ENCODE measurements at places on chromosomes 16 and 17.

DNA sequence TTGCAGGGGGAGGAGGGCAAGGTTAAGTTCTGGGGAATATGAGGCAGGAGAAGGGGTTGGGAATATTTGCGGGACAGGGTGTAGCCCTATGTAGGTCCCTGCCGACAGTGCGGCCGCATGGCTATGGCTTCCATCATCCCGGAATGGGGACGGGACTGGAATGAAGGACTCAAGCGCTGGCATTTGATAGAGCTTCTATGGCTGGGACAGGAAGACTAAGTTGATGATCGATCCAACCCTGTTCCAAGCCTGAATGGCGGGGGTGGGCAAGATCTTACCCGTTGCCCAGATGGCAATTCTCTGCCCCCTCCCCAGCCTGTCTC lies 47.1 kb downstream of the SRCIN1 start:
- DNase-seq, result no peak

DNA sequence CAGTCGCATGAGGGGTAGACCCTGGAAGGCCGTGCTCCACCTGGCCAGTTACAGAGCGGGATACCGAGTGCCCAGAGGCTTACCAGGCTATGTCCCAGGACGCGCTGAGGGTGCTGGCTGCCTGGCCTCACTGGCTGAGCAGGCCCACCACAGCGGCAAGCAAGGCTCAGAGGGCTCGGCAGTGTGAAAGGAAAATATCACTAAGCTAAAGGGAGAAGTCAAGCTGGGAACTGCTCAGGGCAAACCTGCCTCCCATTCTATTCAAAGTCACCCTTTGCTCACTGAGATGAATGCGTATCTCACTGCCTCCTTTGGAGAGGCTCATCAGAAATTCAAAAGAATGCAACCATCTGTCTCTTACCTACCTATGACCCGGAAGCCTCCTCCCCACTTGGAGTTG lies 37.4 kb downstream of the CCDC57 start:
- no peak for DNase-seq

- no peak for DNase-seq
Observed at GRCh38 chr17:40151414-40151963, 11.2 kb downstream of the CASC3 start.

- no peak for DNase-seq
Observed at GRCh38 chr16:65947951-65948350, 418.5 kb upstream of the CDH5 start.

- no peak for DNase-seq
Observed at GRCh38 chr17:81033535-81034167, 1.3 kb upstream of the BAIAP2 start.

- DNase-seq, result peak; percentile 54
Observed at GRCh38 chr16:1002399-1003166, 21.0 kb downstream of the SOX8 start.
